Chondrocyte (in vitro differentiated cells): ENCODE measurements at places on chromosomes 4 and X.

DNA sequence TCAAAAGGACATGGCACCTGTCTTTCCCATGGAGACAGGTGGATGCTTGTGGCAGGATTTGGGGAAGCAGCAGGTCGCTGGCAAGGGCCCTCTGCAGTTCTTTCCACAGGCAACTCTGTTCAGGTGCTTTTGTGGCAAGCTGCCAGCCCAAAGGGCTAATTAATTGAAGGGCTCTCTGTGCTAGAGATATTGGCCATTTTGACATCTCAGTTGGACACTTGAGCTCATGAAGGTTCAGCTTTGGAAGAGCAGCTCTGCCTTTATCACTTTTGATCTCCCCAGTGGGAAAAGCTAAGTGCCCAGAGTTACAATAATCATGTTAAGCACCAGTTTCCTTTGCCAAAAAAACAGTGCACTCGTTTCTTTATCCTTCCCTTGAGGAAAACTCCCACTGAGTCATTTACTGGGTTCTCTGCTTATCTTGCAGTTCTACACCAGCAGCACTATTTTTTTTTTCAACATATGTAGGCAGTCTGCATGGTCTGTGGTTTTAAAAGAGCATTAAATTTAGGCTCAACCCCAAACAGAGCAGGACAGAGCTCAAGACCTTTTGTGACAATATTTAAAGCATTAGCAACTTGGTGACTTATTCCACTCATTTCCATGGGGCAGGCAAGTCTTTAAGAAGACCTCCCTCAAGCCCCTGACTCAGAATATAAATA is 336.4 kb upstream of the RASGEF1B start:
- no peak for DNase-seq

DNA sequence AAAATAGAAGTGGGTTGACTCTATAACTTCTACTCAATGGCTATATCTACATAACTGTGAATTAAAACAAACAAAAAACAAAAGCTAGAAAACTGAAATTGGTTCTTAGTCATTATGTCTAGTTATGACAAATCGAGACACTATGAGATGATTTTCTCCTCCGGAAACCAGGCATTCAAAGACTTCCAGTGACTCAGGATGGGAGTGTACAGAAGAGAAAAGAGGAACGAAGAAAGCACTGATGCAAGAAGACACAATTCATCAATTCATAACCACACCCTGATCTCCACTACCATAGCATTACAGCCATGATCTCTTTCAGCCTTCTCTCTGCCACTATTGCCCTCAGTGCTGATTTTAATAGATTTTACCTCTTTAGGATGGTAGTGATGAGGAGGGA is 253.6 kb downstream of the CBLL2 start:
- no peak for DNase-seq

GRCh38 chrX:72584163-72584562 is 11.5 kb upstream of the HDAC8 start:
- DNase-seq = no peak

DNA sequence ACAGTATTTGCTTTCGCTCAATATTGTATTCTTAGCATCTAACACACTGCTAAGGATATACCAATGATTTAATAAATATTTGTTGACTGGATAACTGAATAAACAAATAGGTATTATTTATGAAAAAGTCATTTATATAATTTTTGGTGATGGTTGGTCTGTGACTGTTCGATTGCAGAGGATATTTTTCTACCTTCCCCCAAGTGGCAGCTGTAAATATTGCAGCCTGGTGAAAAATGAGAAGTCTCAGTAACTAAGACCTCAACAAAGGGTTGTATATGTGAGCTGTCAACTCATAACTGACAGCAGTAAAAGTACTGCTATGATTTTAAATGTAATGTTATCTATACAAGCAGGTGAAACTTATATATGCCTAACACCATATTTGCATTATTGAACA is 36.0 kb downstream of the HTR2C start:
- DNase-seq = no peak

DNA sequence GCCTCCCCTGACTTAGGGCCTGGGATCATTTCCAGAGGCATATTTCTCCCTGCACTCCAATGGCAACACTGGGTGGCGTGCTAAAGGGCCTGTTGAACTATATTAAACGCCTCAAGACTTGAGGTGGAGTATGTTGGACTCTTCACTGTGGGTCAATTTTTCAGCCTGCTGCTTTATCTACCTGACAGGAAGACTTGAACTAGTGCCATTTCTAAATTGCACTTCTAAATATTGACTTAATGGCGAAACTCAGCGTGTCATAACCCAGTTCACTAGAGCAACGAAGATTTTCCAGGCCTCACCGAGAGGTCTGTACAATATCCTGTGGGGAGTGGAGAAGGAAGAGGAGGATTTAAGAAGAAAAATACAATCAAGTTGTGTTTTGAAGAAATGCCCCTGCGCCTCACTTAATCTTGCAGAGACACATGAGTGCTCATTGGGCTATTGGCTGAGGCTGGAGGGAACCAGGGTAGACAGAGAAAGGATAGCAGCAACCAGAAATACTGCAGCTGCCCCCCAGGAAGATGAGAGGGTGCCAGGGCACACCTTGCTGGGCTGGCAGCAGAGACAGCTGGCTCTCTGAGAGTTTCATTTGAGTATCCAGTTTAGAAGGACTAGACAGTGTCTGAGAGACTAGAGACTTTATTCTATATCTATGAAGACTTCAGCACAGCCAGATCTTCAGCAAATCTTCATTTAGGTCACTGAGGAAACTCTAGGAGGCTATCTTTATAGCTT is 67.4 kb downstream of the ENPP6 start:
- no peak for DNase-seq

GRCh38 chr4:89744914-89745313 is 92.0 kb downstream of the SNCA start:
- DNase-seq = no peak

- no peak for DNase-seq
These were observed 178.6 kb downstream of the TENM3 start for GRCh38 chr4:182421753-182422152.

DNA sequence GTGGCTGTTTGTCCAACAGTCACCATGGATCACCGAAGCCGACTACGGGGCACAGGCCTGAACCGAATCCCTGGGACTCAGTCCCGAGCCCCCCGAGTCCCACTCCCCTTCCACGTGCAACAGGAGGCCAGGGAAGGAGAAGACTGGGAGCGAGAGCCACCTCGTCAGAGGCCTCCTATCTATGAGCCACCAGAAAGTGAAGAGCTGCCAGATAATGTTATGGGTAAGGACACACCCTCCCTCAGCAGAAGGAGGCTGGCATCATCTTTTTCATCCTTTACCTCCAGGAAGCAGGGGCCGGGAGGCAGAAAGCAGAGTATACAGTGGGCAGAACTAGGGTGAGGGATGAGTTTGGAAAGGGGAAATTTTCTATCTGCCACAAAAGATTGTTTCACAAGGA is 2.8 kb upstream of the PRDX4 start:
- no peak for DNase-seq

- no peak for DNase-seq
These were observed 17.8 kb downstream of the SRD5A3 start for GRCh38 chr4:55363691-55364351.

DNA sequence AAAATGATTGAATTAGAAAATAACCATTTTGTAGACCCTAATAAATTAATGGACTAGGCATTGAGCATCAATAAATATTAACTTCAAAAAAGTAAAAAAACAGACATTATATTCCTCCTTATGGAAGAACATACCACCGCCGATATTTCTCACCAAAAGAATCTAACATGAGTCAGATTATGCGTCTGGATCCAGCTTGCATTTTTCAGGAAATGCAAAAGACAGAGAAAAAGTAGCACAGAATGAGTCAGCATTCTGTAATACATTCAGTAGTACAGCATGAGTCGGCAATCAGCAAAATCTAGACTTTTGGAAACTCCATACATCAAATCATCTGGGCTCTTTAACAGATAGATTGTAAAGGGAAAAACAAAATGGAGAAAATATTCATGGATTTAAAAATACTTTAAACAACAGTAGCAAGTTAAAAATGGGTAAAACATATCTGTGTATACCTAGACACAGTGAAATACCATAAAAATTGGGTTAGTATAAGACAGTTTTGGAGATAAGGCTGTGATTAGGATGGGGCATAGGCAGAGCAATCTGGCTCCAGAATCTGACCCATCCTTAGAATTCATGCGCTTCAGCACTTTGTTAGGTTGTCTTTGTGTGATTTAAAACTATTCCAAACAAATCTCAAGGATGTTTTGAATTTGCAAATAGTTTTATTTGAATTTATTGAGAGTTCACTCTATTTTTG is 633.0 kb upstream of the FAM241A start:
- DNase-seq = no peak

- DNase-seq = no peak
These were observed 714.2 kb downstream of the RPA4 start for GRCh38 chrX:97597954-97598353.

DNA sequence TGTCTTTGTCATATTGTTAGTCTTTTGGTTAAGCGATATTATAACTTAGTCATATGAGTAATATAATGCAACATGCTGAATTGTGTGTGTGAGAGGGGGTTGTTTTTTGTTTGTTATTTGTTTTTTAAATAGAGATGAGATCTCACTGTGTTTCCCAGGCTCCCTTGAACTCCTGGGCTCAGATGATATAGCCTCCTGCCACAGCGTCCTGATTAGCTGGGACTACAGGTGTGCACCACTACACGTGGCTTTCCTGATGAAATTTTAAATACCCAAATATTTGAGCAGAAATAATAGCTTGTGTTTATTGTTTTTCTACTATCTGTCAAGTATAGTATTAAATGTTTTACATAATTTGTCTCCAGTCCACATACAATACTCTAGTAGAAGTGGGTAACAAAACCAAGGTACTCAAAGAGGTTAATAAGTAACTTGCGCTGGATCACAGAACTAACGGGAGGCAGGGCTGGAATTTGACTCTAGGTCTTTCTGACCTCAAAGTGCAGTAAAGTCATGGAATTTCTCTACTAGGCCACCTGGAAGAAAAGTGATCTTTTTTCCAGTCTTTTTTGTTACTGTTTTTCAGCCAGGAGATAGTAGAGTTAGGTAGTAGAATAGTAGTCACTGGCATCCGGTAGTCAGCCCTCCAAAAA is 47.8 kb downstream of the CLCN3 start:
- no peak for DNase-seq

DNA sequence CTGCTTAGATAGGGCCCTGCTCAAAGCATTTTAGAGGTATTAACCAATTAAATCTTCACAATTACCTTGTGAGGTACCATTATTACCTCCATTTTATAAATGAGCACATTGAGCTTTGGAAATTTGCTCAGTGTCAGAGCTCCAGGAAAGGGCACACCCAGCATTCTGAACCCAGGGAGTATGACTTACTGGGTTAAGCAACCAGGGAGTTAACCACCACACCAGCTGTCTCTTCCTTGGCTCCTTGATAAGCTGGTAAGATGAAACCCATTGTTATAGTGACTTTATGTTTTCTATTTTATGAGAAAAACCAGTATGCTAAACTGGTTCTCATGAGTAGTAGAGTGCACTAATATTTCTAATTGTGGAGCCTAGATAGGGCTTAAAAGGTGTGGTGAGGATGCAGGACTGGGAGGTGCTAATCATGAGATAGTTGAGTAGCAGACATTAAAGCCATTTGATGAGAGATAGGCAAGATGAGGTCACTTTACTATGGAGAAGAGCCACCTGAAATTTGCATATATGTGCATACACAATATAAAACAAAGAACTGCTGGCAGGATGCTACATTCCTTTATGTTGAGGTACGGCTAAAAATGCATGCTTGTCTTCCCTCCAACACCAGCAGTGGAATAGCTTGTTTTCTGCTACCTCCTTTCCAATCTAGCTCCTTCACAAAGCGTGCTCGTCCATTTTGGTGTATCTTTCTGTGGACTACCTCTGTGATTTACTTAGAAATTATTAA is 556.1 kb downstream of the SPRY1 start:
- no peak for DNase-seq

- DNase-seq = no peak
These were observed 5.4 kb upstream of the NEUROG2 start for GRCh38 chr4:112521123-112522023.

DNA sequence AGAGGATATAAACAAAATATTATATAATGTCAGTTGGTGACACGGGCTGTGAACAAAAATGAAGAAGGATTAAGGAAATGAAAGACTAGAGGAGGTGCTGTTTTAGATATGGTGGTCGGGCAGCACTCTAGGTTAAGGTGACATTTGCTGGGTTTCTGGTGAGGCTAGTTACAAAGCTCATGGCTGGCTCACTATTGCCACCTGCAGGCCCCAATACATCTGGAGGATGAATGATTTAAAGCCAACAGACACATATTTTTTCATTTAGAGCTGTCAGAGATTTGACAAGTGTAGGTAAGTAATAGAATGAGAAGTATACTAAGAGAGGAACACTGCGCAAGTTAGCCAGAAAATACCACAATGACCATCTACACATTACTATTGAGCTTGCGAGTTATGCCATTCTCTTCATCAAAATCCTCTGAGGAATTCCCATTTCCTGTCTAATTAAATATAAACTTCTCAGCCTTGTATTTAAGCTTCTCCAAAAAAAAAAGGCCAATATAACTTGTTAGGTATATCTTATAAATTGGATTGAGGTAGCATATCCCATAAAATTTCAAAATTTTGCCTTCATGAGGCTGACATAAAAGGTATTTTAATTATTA is 6.4 kb upstream of the FGG start:
- no peak for DNase-seq

DNA sequence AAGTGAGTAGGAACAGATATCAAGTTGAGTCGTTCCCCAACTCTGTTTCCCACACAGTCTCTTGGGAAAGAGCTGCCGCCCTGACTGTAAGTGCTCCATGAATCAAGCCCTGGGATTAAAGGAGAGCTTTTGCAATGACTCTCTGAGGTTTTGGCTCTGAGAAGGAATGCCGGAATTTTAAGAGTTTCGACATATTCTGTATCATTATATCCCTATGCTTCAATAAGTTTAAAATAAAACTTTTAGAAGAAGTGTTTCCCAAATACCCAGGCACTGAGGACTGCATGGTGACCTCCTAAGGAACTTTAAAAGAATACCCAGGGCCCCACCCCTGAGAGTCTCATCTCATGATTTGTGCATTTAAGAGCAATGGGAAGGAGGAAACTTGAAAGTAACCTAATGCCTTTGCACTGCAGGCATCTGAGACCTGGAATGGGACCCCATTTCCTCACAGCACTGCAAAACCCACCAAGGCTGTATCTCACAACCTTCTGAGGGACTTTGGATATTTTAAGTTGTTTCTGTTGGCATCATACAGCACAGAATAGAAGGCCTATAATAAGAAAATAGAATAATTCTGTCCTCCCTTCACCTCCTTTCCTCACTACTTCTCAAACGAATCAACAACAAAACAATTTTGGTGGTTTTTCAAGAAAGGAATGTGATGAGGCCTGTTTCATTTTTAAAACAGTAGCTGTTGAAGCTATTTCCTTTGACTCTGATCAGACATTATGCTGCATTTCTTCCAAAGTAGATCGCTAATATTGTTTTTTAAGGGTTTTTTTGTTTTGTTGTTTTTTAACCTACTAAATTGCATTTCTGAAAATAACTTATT is 121.2 kb downstream of the GASK1B start:
- DNase-seq = no peak
